ENCODE measurements at places on chromosomes 7 and 10.

DNA sequence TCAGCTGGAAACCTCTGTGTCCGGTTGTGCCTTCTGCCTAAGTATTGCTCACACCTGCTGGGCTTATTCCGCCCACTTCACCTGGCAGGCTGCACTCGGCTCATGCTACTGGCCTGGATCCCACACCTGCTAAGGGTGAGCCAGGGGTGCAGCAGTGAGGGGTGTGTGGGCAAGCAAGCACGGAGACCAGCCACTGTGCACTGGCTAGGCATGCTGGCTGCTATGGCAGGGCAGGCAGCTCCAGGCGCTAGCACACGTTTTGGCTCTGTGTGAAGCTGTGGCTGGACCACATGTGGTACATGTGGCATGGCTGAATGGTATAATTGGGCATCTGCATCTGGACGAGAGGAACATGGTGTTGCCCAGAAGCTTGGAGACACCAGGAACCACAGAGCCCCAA, 940.7 kb downstream of the NRG3 start:
- no peak for DNase-seq

GRCh38 chr10:62637249-62638061, 167.1 kb upstream of the ADO start:
- DNase-seq, result no peak

- DNase-seq, result no peak
Measured at GRCh38 chr10:68175949-68176348, 56.0 kb downstream of the ATOH7 start.

DNA sequence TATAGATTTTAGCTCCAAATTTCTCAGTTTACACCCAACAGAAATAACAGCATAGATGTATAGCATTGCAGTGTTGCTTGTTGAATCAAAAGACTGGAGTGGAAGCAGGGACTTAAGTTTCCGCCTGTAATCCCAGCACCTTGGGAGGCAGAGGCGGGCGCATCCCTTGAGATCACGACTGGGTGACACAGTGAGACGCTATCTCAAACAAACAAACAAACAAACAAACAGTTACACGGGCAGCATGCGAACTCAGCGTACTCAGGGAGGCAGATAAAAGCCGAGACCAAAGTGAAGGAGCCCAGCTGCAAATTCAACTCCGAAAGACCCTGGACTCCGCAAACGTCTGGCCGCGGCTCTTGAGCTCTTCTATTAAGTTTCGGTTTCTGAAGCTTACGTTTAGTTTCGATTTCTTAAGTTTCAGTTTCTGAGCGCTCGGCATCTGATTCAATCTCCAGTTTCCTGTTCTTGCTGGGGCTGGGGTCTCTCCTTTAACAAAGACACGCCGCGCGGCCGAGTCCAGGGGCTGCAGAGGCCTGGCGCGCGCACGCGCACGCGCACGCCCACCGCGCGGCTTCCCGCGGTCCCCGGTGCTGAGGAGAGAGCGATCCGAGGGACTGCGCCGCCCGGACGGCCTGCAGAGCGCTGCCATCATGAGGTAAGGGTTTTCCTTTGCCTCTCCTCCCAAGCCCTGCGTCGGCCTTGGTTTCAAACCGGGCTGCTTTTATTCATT, at the start of gene IFIT5:
Gene IFIT5, plus strand, starts transcription at position 423 of the 733 bp plus-strand sequence. Its CDS starts 231 bp downstream, at position 654.
- DNase-seq, result peak; percentile 84

GRCh38 chr10:78177491-78178185, 144.0 kb downstream of the RPS24 start:
- DNase-seq, result no peak

DNA sequence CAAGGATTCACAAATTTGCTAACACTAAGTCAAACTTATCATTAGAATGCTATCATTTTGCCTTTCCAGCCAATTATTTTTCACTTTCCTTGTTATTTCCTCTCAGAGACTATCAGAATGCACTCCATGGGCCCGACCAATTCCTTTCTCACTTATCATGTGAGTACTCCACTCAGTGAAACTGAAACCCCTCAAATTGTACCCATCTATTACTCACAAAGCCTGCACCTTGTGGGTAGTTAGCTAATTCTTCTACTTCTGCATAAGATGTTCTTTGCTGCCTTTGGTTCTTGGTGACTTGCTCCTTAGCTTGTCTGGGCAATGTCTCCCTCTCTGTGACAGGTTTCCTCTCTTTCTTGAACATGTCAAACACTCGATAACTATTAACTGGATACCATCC, 35.2 kb upstream of the MBL2 start:
- no peak for DNase-seq

GRCh38 chr10:130108934-130109604, 1.6 kb downstream of the C10orf143 start:
- DNase-seq, result no peak

GRCh38 chr7:41881331-41882130, 178.6 kb upstream of the INHBA start:
- DNase-seq, result peak; percentile 71

DNA sequence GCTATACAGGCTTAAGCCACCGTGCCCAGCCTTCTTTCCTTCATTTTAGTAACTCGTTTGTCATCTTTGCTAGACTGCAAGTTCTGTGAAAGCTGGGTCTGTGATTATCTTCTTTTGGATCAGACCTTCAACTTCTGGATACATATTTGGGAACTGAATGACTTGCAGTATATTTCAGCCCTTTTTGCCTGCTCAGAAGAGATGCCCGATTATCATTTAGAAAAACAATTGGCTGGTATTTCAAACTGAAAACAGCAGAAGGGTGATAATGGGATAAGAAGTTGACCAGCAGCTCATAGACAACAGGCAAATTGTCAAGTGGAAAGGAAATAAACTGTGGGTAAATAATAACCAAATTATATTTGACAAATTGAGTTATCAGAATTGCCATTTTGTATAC, 14.6 kb downstream of the RSBN1L start:
- DNase-seq, result no peak

- DNase-seq, result peak; percentile 68
Measured at GRCh38 chr7:99579956-99580777, 17.9 kb upstream of the TMEM225B start.

DNA sequence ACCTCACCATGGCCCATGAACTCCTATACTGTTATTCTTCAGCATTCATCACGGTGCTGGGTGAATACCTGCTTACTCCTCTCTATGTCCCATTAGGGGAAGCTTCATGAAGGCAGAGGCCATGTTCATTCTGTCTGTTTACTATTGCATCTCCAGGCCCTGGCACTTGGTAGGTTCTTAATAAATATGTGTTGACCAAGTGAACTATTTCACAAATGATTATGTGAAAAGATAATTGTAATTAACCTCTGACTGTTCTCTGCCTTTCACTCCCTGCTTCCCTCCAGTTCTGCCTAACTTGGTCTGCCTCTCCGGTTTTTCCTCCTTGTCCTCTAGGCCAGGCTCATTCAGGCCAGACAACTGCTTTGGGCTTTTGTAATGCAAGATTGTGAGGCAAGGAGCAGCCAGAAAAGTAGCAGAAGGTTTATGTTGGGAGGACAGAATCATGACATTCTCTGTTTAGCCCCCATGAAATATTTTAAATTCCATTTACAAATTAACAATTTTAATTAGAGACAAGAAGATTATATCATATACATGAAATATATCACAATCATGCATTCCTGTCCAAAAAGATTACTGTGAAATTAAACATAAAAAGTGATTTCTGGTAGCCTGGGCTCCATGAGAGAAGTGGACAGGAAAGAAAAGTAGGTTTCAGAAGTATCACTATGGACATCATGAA, 42.1 kb upstream of the PLXNA4 start:
- no peak for DNase-seq

- no peak for DNase-seq
Measured at GRCh38 chr7:77430927-77431326, 14.8 kb upstream of the GSAP start.

GRCh38 chr7:158863611-158864506, 7.5 kb downstream of the DYNC2I1 start:
- DNase-seq, result peak; percentile 73

GRCh38 chr10:112203328-112204076, 19.9 kb upstream of the GPAM start:
- DNase-seq, result no peak

DNA sequence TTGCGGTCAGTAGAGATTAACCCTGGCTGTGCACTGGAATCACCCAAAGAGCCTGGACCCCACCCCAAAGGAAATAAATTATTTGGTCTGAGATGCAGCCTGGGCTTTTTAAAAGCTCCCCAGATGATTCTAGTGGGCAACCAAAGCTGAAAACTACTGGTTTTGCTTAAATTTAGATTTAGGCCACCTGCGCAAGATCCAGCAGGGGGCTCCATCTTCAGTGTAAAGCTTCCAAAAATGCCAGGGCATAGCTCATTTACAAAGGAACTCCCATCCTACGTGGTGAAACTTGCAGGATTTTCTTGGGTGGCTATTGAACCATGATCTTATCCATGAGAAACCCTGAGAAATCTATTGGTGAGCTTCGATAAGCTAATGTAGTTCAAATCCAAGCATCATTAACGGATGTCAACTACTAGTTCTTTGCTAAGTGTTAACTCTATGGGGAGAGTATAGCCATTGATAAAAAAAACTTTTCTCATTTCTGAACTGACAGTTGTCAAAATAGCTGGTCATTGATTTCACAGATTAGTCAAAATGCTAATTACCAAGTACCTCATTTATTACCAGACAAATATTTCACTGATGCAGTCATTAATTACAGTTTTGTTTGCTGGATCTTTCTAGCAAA, 315.3 kb downstream of the LHFPL3 start:
- DNase-seq, result no peak
